ENCODE measurements at places on chromosomes 11 and 22. TPM values are rescaled to one million over a fixed set of nuclear protein-coding genes. Genes with fewer than 3 reads are reported as not detected.
A peak's percentile ranks its signal among the peaks of the same experiment; 100 is the strongest.

DNA sequence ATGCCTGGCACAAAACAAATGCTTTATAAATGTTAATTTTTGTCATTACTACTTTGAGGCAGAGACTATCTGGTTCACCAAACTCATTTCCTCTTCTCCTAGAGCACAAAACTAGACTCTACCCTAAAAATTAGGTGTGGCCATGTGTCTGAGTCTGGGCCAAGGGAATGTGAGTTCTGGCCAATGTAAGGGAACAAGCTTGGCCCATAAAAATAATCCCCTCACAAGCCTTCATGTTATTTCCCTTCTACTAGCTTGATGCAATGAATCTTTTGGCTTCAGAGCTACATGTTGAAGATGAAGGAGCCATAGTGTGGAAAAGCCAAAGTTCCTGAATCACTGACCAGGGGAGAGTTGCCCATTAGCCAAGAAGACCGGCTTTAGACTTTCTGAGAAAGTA is 406.5 kb upstream of the CCDC90B start:
- DNase-seq: no peak

DNA sequence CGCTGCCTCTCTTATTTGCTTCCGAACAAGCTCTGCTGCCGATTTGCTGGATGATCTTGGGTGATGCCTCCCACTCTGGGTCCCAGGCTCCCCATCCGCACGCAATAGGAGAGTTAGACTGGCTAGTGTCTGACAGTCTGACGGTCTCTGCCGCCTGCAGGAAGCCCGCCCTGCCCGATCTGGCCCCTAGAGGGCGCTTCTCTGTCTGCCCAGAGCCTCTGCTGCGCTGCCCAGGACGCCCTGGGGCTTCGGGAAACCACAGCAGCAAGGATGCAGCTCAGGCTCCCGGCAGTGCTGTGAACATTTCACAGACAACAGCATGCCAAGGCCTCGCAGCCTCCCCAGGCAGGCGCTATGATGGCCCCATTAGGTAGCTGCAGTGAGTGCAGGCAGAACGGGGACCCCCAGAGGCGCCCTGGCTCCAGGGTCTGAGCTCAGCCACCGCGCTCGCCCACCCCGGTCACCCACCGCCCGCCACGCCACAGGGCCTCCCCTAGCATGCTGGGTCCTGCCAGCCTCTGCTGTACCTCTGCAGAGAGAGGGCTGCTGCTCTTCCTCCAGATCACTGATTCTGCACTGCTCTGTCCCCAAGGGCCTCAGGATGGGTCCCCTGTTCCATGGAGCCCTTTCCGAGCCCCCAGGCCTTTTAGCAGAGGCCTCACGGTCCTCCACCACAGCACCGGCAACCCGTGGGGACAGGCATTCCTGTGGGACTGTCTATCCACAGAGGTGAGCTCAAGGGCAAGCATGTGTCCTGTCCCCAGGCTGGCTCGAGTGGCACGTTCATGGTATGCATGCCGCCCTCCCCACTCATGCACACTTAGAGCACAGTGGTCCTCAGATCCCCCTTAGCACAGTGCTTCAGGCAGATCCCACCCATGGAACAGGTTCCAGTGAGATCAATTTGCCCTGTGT is 4.3 kb upstream of the BAIAP2L2 start:
- peak; percentile 96 for DNase-seq

DNA sequence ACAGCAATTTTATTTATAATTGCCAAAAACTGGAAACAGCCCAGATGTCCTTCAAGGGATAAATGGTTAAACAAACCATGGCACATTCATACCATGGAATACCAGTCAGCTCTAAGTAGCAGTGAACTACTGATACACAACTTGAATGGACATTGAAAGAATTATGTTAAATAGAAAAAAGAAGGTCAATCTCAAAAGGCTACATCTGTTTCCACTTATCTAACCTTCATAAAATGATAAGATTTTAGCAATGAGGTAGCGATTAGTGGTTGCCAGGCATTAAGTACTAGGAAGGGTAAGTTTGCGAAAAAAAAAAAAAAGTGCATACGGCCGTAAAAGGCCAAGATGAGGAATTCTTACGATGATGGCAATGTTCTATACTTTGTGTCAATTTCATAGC is 738.7 kb upstream of the ANO3 start:
- DNase-seq: no peak

DNA sequence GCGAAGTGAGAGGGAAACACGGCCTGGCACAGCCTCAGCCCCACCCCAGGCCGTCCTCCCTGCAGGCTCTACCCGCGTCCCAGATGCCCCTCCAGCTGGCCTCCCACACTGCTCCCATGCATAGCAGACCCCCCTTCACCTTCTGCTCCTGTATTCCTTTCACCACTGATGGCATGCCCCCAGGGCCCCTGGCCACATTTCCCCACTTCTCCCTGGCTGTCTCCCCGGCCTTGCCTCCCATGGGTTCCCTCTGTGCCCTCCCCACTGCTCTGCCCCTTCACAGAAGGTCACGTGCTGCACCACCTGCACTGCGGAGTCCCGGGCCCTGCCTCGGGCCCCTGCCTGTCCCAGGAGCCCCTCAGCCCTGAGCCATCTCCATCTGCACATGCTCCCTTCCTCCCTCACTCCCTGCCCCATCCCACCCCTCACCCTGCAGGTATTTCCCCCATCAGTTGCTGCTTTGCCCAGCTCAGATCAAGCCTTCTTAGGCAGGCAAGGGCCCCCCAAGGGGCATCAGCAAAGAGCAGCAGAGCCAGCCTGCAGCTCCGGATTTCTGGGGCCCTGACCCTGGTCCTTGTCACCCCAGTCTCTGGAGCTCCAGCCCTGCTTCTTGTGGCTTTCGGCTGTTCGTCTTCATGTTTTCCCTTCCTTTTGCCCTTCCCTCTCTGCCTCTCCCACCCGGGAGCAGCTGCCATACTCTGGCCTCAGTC is 46.4 kb downstream of the GAB4 start:
- DNase-seq: no peak

DNA sequence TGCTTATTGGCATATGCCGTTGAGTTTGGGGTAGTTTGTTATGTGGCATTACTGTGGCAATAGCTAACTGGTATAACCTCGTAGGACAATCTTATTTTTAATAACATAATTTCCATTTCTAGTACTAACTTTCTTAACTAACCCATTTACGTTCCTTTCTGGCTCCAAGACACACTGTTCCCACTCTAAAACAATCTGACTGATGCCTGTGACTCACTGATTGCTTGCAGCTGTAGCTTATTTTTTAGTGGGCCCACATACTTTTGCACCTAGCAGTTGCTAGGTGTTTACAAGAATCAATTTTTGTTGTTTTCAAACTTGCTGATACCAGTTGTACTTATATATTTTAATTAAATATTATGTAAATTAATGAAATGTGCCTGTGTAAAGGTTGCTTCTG is 52.2 kb downstream of the FAT3 start:
- DNase-seq: no peak

Gene GUCY1A2
- total RNA-seq: 20.3 TPM

Gene GP1BB
- total RNA-seq: 8.3 TPM

Gene TEX12
- not detected for total RNA-seq

Gene IL10RA
- total RNA-seq: 5.8 TPM

Gene LRRC74B
- total RNA-seq: not detected

Gene TEX54
- total RNA-seq: 1.0 TPM

Gene SLC17A6
- 170 TPM for total RNA-seq

Gene WBP2NL
- not detected for total RNA-seq

All from glutamatergic neuron (in vitro differentiated cells).